H54 (cell line): ENCODE measurements at places on chromosomes 16 and 17.

DNA sequence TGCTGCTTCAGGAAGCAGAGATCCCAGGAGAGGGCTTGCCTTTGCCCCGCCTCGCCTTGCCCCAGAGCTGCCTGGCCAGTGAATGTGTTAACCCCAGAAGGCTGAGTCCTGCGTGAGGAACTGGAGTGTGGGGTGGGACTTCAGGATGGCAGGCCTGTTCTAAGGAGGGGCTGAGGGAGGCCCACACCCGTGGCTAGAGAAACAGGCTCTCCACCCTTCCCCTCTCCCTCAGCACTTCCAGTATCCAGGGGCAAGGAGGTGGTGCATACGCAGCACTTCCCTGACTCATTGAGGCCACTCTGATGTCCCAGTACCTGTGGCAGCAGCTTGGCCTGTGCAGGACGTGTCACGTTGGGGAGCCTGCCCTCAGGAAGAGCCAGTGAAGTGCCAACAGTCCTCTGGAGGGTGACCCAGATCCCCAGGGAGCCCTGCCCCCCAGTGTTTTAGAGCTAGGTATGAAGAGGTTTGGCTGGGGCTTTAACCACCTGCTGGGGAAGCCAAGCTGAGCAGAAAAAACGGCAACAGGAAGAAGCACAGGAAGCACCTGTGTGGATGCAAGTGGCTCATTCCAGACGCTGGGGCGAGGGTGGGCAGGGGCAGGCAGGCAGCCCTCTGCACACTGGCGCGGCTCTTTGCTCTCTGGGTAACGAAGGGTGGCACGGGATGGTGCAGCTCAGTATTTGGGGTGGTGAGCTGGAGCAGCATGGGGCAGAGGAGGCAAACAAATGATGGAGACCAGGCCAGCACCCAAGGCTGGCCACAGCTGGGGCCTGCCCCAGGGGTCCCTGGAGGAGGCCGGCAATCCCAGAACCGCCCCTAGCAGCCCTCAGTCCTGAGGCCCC is 14.7 kb upstream of the CTCF start:
- no peak for DNase-seq

- peak; percentile 43 for DNase-seq
Measured at GRCh38 chr17:64507413-64507782, 621 bp downstream of the CEP95 start.

- DNase-seq, result no peak
Measured at GRCh38 chr16:59907611-59908010, 1173.5 kb upstream of the GOT2 start.

DNA sequence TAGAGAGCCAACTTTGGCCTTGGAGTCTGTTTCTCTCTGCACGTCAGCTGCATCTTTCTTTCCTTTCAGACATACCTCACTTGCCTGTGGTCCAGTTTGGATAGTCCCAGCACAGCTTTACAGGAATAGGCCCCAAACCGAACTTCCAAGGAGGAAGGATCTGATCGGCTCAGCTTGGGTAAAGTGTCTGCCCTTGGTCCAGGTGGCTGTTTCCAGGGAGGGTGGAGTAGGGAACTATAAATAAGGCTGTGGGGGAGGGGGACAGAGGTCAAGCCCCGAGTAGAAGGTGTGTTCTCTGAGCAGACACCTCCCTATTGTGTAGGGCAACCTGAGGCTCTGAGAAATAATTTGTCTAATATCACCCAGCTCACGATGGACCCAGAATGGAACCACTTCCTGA is 29.2 kb upstream of the NKD1 start:
- DNase-seq, result no peak

GRCh38 chr17:307741-308507 is 44.7 kb downstream of the RPH3AL start:
- DNase-seq, result no peak

DNA sequence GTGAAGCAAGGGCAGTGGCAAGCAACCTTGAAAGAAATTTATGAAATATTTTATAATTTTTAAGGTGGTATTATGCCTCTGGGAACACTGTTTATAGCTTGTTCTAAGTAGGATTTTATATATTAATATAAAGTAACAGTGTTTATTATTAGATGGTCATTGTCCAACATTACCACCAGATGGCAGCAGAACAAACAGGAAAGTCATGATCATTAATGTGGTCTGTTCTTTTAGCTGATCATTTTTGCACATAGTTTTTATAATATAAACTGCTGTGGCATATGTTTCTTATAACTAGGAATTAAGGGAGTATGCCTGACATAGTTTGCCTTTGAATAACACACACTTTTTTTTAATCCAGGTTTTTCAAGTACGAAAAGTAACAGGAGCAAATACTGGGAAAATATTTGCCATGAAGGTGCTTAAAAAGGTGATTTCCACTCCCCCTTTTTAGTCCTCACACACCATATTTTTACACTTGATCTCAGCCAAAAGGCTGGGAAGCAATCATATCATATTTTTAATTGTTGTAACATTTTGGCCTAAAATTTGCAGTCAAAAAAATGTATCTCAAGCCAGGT is 21.4 kb downstream of the RPS6KB1 start:
- DNase-seq, result peak; percentile 25

DNA sequence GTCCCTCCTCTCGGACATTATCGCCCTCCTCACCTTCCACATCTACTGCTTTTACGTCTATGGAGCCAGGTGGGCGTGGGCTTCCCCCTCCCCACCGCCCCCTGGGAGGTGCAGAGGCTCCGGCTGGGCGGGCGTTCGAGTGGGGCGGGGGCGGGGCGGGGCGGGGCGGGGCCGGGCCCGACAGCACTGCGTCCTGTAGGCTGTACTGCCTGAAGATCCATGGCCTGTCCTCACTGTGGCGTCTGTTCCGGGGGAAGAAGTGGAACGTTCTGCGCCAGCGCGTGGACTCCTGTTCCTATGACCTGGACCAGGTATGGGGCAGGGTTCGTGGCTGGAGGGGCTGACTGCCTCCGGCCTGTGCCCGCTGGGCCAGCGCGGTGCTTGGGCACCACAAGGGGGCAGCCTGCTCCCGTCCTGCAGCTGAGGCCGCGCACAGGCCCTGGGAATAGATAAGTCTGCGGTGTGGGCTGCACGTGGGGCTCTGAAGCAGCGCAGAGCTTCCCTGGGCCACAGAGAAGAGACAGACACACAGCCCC is 9.2 kb downstream of the PIGQ start:
- no peak for DNase-seq

DNA sequence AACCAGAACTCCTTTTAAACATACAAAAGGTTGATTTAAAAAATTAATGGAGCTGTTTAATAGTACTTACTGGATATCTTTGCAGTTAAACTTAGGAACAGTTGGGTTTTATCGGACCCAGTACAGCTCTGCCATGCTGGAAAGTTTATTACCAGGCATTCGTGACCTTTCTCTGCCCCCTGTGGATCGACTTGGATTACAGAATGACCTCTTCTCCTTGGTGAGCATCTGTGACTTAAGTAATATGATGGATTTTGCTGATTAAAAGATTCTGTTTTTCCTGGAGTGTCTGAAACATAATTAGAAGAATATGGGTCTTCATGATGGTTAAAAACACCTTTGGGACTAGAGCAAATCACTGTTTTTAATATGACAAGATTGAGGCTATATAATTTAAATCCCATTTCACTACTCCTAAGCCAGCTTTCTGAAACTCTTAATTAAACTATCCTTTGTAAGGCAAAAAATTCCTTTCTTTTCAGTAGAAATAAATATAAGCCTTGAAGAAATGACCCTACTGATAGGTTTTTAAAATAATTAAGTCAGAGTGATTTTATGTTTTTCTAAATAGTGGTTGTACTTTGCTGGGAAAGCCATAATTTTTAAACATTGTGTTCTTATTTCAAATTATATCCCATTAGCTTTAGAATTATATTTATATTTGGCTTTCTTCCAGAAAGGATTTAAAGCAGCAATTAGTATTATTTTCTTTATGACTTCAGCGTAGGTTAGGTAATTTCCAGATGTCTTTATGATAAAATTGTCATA is 45.7 kb upstream of the KPNB1 start:
- DNase-seq, result no peak

DNA sequence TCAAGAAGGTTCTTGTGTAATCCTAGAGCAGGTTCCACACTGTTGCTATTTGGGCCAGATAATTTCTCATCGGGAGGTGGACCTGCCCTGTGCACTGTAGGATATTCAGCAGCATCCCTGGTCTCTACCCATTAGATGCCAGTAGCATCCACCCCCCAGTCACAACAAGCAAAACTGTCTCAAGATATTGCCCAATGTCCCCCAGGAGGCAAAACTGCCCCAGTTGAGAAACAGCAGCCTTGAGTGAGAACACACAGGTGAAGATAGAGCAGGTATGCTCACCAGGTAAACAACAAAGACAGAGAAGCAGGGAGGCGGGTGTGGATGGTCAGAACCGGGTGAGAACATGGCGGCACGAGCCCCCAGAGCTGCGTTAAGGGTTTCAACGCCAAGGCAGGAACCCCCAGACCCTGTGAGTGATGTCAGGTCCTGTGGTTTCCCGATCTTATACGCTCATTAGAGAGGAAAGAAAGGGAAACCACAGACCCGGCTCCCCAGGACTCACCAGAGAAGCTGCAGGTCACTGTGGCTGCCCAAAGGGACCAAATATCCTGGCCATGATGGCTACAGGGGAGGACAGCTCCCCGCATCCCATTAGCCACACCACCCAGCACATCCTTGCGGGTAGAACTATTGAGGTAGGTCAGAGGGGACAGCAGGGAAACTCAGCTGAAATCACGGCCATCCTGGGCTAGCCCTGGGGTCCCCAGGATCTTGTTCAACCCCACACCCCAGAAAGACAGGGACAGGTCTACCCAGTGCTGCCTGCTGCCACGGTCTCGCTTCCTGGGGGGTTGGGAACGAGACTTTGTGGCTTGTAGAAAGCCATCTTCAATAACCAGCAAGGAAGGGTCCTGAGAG is 21.2 kb downstream of the CDC42EP4 start:
- no peak for DNase-seq

- no peak for DNase-seq
Measured at GRCh38 chr16:89022051-89022836, 45.2 kb upstream of the CBFA2T3 start.

GRCh38 chr17:15883617-15884111 is 61.3 kb upstream of the ADORA2B start:
- peak; percentile 50 for DNase-seq

GRCh38 chr16:5541356-5541755 is 443.8 kb upstream of the EEF2KMT start:
- no peak for DNase-seq

DNA sequence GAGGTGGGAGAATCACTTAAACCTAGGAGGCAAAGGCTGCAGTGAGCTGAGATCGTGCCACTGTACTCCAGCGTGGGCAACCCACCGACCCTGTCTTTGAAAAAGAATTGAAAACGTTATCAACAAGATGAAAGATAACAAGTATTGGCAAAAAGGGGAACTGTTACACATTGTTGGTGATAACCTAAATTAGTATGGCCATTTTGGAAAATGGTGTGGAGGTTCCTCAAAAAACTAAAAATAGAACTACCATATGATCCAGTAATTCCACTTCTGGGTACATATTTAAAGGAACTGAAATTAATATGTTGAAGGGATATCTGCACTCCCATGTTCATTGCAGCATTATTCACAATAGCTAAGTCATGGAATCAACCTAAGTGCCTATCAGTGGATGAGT is 61.0 kb downstream of the ABHD15 start:
- DNase-seq, result no peak

- DNase-seq, result no peak
Measured at GRCh38 chr17:8417806-8418205, 17.9 kb upstream of the NDEL1 start.

DNA sequence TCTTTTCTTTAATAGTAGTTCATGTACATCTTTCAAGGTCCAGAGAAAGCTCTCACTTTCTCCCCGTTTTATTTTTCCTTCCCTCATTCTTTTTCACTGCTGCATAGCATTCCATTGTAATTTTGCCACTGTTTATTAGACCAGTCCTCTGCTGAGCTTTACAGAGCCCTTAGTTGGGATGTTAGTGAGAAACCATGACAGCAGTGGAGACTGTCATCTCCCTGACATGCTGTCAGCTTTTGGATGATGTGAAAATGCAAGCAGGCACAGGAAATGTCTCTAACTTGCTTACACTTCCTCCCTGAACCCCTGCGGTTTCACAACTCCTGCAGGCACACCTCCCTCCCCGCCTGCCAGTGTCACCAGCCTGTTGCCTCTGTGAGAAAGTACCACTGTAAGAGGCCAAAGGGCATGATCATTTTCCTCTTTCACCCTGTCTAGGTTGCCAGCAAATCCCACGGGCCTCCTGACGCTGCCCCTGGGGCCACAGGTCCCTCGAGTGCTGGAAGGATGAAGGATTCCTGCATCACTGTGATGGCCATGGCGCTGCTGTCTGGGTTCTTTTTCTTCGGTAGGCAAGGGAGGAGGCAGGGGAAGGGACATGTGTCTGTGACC is at the start of gene ITGAL:
TSS of gene ITGAL (plus strand) at position 415 of the 615 bp plus-strand sequence. CDS start at position 511, 96 bp downstream.
- DNase-seq, result no peak

- no peak for DNase-seq
Measured at GRCh38 chr17:73901661-73902415, 257.6 kb upstream of the SDK2 start.

DNA sequence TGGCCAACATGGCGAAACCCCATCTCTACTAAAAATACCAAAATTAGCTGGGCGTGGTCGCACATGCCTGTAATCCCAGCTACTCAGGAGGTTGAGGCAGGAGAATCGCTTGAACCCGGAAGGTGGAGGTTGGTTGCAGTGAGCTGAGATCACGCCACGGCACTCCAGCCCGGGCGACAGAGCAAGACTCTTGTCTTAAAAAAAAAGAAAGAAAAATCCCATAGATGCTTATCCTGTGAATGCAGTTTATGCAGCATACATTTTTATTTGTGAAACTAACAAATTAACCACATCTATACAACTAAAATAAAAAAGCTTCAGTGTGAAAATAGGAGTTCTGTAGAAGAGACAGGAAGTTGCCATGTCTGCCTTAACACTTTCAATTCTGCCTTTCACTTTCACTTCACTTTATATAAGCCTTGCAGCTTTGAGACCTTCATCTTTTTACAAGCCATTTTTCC is 7.1 kb downstream of the IGSF6 start:
- no peak for DNase-seq

DNA sequence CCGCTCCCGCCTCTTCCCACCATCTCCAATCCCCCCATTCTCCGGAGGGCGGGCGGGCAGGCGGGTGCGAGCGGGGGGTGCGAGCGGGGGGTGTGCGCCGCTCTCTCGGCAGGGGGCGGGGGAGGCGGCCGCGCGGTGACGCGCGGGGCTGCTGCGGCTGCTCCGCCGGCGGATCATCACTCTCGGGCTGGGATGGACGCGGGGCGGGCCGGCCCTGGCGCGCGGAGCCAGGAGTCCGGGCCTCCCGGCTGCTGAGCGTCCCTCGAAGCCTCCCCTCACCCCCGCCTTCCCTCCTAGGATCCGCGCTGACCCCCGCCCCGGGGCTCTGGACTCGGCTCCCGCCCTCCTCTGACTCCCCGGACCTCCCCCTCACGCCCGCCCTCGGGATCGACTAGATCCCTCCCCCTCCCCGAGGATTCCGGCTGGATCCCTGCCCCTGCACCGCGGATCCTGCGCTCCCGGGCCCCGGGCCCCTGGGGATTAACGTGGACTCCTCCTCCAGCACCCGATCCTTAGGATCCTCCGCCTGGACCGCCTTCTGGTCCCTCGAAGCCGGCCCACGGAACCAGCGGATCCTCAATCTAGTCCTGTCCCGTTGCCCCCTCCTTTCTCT is 946 bp upstream of the TMEM256 start:
- peak; percentile 78 for DNase-seq

GRCh38 chr17:72463287-72464102 is 342.7 kb downstream of the SOX9 start:
- DNase-seq, result no peak

GRCh38 chr17:57723427-57724025 is 21.6 kb downstream of the CCDC182 start:
- DNase-seq, result no peak
